ENCODE measurements at places on chromosomes 4 and X.

DNA sequence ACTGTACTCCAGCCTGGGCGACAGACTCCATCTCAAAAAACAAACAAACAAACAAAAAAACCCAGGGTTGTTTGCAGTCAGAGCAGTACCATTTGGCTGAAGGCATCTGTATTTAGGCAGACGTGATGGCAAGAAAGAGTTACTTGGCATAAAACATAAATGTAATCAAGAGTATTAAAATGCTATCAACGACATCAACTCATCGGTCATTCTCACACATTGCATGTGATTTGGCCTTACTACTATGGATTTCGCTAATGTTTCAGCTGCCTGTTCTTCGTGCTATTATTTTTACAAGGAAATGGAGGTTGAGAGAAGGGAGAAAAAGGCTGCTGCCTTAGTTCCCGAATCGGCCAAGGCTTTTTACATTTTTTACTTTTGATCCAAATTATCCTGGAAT is 15.5 kb upstream of the SMARCA5 start:
- H3K4me3 ChIP-seq, result no peak overlapping the region
- no peak overlapping the region for H3K27ac ChIP-seq
- DNase-seq, result no peak

GRCh38 chr4:116881077-116881476 is 204.3 kb downstream of the TRAM1L1 start:
- no peaks in the 10 kb centered on the region for H3K36me3 ChIP-seq
- H3K27me3 ChIP-seq, result no peaks in the 10 kb centered on the region
- no peak overlapping the region for H3K4me3 ChIP-seq
- H3K27ac ChIP-seq, result no peak overlapping the region

- DNase-seq, result peak; percentile 57
- peaks cover 5% of the 10 kb centered on the region for H3K36me3 ChIP-seq
- H3K4me3 ChIP-seq, result no peak overlapping the region
- peaks cover 11% of the 10 kb centered on the region for H3K4me1 ChIP-seq
- no peaks in the 10 kb centered on the region for H3K27me3 ChIP-seq
Measured at GRCh38 chr4:48706736-48707135, 73.3 kb downstream of the FRYL start.

GRCh38 chr4:176001151-176002006 is 64.3 kb upstream of the WDR17 start:
- no peak overlapping the region for H3K27ac ChIP-seq
- no peaks in the 10 kb centered on the region for H3K36me3 ChIP-seq
- peak; percentile 33 for DNase-seq

GRCh38 chr4:74975848-74976824 is 43.2 kb downstream of the PARM1 start:
- H3K36me3 ChIP-seq, result no peaks in the 10 kb centered on the region
- H3K27ac ChIP-seq, result no peak overlapping the region
- H3K4me3 ChIP-seq, result no peak overlapping the region
- DNase-seq, result no peak
- peaks cover 8% of the 10 kb centered on the region for H3K4me1 ChIP-seq
- no peaks in the 10 kb centered on the region for H3K27me3 ChIP-seq

- no peaks in the 10 kb centered on the region for H3K36me3 ChIP-seq
- H3K27me3 ChIP-seq, result no peaks in the 10 kb centered on the region
- DNase-seq, result peak; percentile 78
- no peak overlapping the region for H3K4me3 ChIP-seq
Measured at GRCh38 chrX:13013363-13014110, 30.9 kb downstream of the FAM9C start.

- no peaks in the 10 kb centered on the region for H3K4me1 ChIP-seq
- H3K36me3 ChIP-seq, result no peaks in the 10 kb centered on the region
- H3K27ac ChIP-seq, result no peak overlapping the region
Measured at GRCh38 chr4:26071688-26072087, 157.7 kb downstream of the SMIM20 start.

DNA sequence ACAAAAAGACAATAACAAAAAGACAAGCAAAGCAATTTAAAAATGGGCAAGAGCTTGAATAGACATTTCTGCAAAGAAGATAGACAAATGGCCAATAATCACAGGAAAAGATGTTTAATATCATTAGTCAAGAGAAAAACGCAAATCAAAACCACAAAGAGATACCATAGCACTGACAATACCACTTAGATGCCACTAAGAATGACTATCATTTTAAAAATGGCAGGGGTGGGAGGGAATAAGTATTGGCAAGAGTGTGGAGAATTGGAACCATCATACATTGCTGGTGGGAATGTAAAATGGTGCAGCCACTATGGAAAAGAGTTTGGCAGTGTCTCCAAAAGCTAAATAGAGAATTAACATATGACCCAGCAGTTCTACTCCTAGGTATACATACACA is 15.1 kb upstream of the EXOC1 start:
- H3K27ac ChIP-seq, result no peak overlapping the region
- no peak for DNase-seq
- no peaks in the 10 kb centered on the region for H3K27me3 ChIP-seq

DNA sequence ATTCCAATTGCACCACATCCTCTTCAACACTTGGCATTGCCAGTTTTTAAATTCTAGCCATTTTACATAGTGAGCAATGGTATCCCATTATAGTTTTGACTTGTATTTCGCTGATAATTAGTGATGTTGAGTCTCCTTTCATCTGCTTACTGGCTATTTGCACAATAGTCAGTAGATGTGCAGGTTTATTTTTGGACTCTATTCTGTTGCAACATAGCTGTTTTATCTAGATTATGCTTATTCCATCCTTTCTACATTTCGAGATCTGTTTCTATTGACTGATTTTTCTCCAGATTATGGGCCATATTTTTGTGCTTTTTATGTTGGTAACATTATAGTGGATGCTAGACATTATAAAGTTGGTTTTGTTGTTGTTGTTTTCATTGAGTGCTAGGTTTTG is 106.1 kb downstream of the WWC2 start:
- no peaks in the 10 kb centered on the region for H3K4me1 ChIP-seq
- no peak for DNase-seq
- no peak overlapping the region for H3K4me3 ChIP-seq

DNA sequence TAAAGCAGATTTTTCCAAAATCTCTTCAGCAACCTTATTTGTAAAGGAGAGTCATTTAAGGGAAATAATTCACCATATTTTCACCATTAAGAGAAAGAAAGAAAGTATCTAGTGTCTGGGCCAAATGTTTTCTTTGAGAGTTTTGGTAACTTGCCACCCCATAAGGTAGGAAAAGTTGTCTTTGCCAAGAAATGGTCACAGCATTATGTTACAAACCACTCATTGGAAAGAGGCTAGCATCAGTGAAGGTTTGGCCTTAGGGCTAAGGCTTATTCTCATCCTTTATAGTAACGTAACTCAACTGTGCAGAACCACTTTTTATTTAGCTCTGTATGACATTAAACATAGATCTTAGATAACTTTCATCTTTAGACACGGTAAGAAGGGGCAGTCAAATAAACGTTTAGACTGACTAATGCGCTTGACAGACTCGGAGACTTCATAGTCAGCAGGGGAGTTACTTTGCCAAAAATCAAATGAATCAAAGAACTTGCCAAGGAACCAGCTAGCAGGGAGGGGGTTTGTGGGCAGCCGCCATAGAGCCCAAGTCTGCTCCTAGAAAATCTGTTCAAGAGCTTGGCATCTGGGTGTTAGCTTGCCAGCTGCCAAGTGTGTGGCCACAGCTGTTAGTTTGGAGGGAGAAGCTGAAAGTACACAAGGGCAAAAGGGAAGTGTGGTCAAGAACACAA is 182.8 kb upstream of the GRID2 start:
- no peak overlapping the region for H3K4me3 ChIP-seq
- no peaks in the 10 kb centered on the region for H3K27me3 ChIP-seq
- peak; percentile 39 for DNase-seq
- H3K27ac ChIP-seq, result no peak overlapping the region
- no peaks in the 10 kb centered on the region for H3K36me3 ChIP-seq
- H3K4me1 ChIP-seq, result no peaks in the 10 kb centered on the region

DNA sequence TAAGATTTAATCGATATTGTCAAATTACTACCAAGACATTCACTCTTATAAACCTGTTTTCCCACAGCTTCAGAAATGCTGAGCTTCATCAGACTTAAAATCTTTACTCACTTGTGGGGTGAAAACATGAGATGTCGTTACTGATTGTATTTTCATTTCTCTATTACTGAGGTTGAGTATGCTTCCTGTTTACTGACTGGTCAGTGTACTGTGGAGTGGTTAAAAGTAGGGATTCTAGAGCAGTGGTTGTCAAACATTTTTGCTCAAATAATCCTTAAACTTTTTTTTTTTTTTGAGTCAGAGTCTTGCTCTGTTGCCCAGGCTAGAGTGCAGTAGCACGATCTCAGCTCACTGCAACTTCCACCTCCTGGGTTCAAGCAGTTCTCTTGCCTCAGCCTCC is 50.3 kb downstream of the NSUN7 start:
- H3K27me3 ChIP-seq, result no peaks in the 10 kb centered on the region
- H3K4me3 ChIP-seq, result no peak overlapping the region
- H3K36me3 ChIP-seq, result no peaks in the 10 kb centered on the region
- no peaks in the 10 kb centered on the region for H3K4me1 ChIP-seq
- DNase-seq, result no peak
- no peak overlapping the region for H3K27ac ChIP-seq

GRCh38 chrX:38856670-38857265 is 55.5 kb downstream of the MID1IP1 start:
- no peak overlapping the region for H3K4me3 ChIP-seq
- peaks cover 7% of the 10 kb centered on the region for H3K4me1 ChIP-seq
- H3K27ac ChIP-seq, result no peak overlapping the region
- H3K36me3 ChIP-seq, result no peaks in the 10 kb centered on the region
- no peak for DNase-seq
- H3K27me3 ChIP-seq, result no peaks in the 10 kb centered on the region

DNA sequence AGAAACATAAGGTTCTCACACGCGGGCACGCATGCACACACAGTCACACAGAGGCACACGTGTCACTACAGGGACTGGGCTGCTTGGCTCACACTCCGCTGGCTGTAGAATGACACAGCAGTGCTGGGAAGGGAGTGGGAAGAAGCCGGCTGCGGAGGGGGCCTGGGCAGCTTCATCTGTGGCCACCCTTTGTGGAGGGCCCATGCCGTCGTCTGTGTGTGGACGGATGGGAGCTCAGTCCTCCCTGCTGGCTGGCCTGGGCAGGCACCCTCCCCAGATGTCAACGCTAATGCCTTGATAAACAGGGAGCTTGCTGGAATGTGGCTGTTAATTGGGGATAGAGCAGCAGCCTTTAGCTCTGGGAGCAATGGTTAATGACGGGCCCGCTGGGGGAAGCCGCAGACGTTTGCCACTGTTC is 621.1 kb downstream of the BCOR start:
- H3K27ac ChIP-seq, result peak overlapping the region; percentile 59
- peak; percentile 48 for DNase-seq
- no peaks in the 10 kb centered on the region for H3K27me3 ChIP-seq
- H3K4me1 ChIP-seq, result peaks cover 44% of the 10 kb centered on the region
- no peak overlapping the region for H3K4me3 ChIP-seq

GRCh38 chr4:27000820-27001219 is 140.2 kb downstream of the STIM2 start:
- no peak for DNase-seq
- no peaks in the 10 kb centered on the region for H3K36me3 ChIP-seq
- no peaks in the 10 kb centered on the region for H3K4me1 ChIP-seq
- H3K4me3 ChIP-seq, result no peak overlapping the region
- H3K27me3 ChIP-seq, result no peaks in the 10 kb centered on the region

GRCh38 chr4:80424225-80424581 is 88.7 kb downstream of the CFAP299 start:
- no peaks in the 10 kb centered on the region for H3K27me3 ChIP-seq
- no peak for DNase-seq
- no peak overlapping the region for H3K27ac ChIP-seq
- H3K36me3 ChIP-seq, result no peaks in the 10 kb centered on the region
- no peak overlapping the region for H3K4me3 ChIP-seq
- H3K4me1 ChIP-seq, result no peaks in the 10 kb centered on the region

GRCh38 chrX:29143756-29144155 is 556.5 kb downstream of the IL1RAPL1 start:
- no peak overlapping the region for H3K4me3 ChIP-seq
- no peaks in the 10 kb centered on the region for H3K36me3 ChIP-seq
- no peak for DNase-seq

GRCh38 chr4:93841803-93842345 is 13.3 kb downstream of the ATOH1 start:
- H3K4me1 ChIP-seq, result peaks cover 4% of the 10 kb centered on the region
- DNase-seq, result no peak
- H3K27ac ChIP-seq, result no peak overlapping the region
- H3K36me3 ChIP-seq, result no peaks in the 10 kb centered on the region

GRCh38 chr4:182975806-182976205 is 58.6 kb upstream of the DCTD start:
- H3K4me3 ChIP-seq, result no peak overlapping the region
- H3K4me1 ChIP-seq, result no peaks in the 10 kb centered on the region
- H3K27me3 ChIP-seq, result no peaks in the 10 kb centered on the region
- H3K27ac ChIP-seq, result no peak overlapping the region

GRCh38 chr4:121339307-121339706 is 41.5 kb downstream of the QRFPR start:
- peak overlapping the region; percentile 41 for H3K27ac ChIP-seq
- H3K4me1 ChIP-seq, result peaks cover 32% of the 10 kb centered on the region
- H3K36me3 ChIP-seq, result no peaks in the 10 kb centered on the region
- no peak for DNase-seq
- H3K4me3 ChIP-seq, result no peak overlapping the region

DNA sequence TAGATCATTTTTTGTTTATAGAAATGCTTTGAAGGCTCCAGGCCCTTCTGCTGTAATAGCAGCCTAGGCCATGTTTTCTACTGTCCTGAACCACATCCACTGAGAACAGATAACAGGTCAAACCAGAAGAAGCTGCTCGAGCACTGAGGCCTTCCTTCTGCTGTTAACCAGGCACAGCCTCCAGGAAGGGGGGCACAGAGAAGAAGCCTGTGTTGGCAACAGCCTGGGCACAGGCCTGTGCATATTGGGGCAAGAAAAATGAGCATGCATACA is 37.4 kb upstream of the PDK3 start:
- H3K27ac ChIP-seq, result no peak overlapping the region
- no peak overlapping the region for H3K4me3 ChIP-seq
- H3K4me1 ChIP-seq, result no peaks in the 10 kb centered on the region
- H3K36me3 ChIP-seq, result no peaks in the 10 kb centered on the region
- H3K27me3 ChIP-seq, result no peaks in the 10 kb centered on the region

DNA sequence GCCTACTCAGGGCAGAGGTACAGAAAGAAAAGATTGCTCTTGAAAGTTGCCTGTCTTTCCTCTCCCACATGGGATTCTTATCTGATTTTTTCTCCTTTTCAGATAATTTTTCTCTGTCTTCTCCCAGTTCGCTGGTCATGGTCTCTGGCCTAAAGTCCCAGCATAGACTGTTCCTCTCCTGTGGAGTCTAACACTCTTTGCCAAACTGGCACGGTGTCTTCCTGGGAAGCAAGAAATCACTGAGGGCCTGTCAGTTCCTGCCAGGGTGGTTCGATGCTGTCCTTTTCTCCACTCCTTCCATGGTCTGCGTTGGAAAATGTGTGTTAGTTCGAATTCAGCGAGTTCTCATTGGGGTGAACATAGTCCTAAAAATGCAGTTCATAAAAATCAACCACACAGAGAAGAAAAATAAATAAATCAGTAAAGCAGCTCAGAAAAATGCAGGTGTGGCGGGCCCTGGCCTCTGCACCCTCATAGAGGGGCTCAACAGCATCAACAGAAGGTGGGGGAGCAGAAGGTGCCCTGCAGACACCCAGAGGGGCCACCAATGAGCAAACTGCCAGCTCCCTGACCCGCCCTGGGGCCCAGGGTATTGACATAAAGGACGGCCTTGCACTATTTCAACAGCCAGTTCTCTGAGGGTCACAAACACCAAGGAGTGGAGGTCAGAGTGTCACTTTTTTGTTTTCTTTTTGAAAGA is 2.1 kb downstream of the RGN start:
- H3K27me3 ChIP-seq, result no peaks in the 10 kb centered on the region
- peak overlapping the region; percentile 58 for H3K27ac ChIP-seq
- no peak for DNase-seq

- H3K36me3 ChIP-seq, result no peaks in the 10 kb centered on the region
- no peak overlapping the region for H3K27ac ChIP-seq
- no peaks in the 10 kb centered on the region for H3K27me3 ChIP-seq
- no peaks in the 10 kb centered on the region for H3K4me1 ChIP-seq
Measured at GRCh38 chr4:182093431-182093831, 149.8 kb upstream of the TENM3 start.

Measured in cardiac muscle cell (in vitro differentiated cells and primary cell).